ENCODE measurements at places on chromosomes 13 and 19. TPM values are rescaled to one million over a fixed set of nuclear protein-coding genes. Genes with fewer than 3 reads are reported as not detected.

- no peaks in the 10 kb centered on the region for H3K4me1 ChIP-seq
- no peak overlapping the region for H3K4me3 ChIP-seq
- no peaks in the 10 kb centered on the region for H3K36me3 ChIP-seq
- H3K27me3 ChIP-seq, result no peaks in the 10 kb centered on the region
These were observed 128.8 kb upstream of the GJB6 start for GRCh38 chr13:20360835-20361412.

Gene CCDC70
- not detected for total RNA-seq

GRCh38 chr13:95954266-95954665 is 98.9 kb downstream of the UGGT2 start:
- H3K27ac ChIP-seq, result no peak overlapping the region
- H3K27me3 ChIP-seq, result no peaks in the 10 kb centered on the region
- no peak overlapping the region for H3K4me3 ChIP-seq
- no peaks in the 10 kb centered on the region for H3K36me3 ChIP-seq
- no peak for DNase-seq

- DNase-seq, result no peak
- no peaks in the 10 kb centered on the region for H3K27me3 ChIP-seq
- H3K27ac ChIP-seq, result no peak overlapping the region
- no peak overlapping the region for H3K4me3 ChIP-seq
- no peaks in the 10 kb centered on the region for H3K36me3 ChIP-seq
These were observed 137.2 kb upstream of the DACH1 start for GRCh38 chr13:72004246-72004645.

DNA sequence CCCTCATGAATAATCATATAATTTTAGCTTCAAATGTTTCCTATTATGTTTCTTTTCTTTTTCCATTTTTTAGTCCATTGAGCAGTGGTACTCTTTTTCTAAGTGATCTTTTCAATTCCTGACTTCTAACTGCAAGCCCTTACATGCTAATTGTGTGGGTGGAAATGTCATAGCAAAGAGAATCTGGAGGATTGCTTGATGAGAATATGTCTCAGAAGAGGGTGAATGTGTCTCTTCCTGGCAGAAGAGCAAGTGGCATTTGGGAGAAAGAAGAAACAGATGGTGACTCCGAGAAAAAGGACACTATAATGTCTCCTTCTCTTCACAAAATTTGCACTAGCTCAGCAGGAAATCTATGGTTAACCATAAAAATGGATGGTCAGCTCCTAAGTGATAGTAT is 2320.0 kb downstream of the PCDH9 start:
- no peaks in the 10 kb centered on the region for H3K4me1 ChIP-seq
- H3K36me3 ChIP-seq, result no peaks in the 10 kb centered on the region
- H3K4me3 ChIP-seq, result no peak overlapping the region
- H3K27ac ChIP-seq, result no peak overlapping the region
- H3K27me3 ChIP-seq, result no peaks in the 10 kb centered on the region

DNA sequence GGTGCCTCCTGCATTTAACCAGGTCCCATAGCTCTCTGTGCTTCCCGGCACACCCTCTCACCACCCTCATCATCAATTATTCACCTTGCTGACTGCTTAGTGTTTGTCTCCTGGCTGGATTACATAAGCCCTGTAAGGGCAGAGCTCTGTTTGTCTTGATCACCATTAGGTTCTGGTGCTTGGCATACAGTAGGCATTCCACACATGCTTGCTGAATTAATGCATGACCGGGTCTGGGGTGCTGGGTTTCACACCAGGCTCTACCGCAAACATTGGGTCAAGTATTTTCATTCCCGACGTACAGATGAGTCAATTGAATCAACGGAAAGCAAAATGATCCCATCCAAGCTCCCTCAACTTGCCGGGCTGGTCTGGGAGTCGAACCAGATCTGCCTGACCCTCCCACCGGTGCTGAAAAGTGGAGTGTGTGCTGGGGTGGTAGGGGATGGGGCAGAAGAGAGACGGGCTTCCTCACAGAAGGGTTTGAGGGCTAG is 28.5 kb downstream of the VAV1 start:
- H3K27ac ChIP-seq, result no peak overlapping the region
- DNase-seq, result no peak
- H3K27me3 ChIP-seq, result no peaks in the 10 kb centered on the region
- no peaks in the 10 kb centered on the region for H3K36me3 ChIP-seq
- H3K4me3 ChIP-seq, result no peak overlapping the region
- no peaks in the 10 kb centered on the region for H3K4me1 ChIP-seq

GRCh38 chr13:44017756-44018309 is 138.1 kb downstream of the LACC1 start:
- no peak overlapping the region for H3K27ac ChIP-seq
- H3K4me3 ChIP-seq, result no peak overlapping the region
- H3K4me1 ChIP-seq, result no peaks in the 10 kb centered on the region
- H3K36me3 ChIP-seq, result no peaks in the 10 kb centered on the region

DNA sequence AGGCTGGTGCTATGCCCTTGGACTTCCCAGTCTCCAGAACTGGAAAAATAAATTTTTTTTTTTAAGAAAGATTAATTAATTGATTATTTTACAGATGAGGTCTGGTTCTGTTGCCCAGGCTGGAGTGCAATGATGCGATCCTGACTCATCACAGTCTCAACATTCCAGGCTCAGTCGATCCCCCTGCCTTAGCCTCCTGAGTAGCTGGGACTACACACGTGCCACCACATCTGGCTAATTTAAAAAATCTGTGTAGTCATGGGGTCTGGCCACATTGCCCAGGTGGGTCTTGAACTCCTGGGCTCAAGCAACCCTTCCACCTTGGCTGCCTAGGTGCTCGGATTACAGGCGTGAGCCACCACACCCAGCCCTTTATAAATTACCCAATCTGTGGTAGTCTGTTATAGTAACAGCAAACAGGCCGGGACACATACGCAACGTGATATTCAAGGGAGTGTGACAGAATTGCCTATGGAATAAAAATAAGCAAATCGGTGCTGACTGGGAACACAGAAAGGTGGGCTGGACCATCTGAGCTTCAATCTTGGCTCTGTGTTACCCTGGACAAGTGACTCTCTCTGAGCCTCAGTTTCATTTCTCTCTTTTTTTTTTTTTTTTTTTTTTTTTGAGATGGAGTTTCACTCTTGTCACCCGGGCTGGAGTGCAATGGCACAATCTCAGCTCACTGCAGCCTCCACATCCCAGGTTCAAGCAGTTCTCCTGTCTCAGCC is 42.8 kb downstream of the PIN1 start:
- no peak overlapping the region for H3K27ac ChIP-seq
- DNase-seq, result no peak
- H3K4me1 ChIP-seq, result no peaks in the 10 kb centered on the region
- H3K36me3 ChIP-seq, result no peaks in the 10 kb centered on the region

Gene ELAVL3
- total RNA-seq, result 1.1 TPM

Gene SLC25A41
- 0.52 TPM for total RNA-seq

DNA sequence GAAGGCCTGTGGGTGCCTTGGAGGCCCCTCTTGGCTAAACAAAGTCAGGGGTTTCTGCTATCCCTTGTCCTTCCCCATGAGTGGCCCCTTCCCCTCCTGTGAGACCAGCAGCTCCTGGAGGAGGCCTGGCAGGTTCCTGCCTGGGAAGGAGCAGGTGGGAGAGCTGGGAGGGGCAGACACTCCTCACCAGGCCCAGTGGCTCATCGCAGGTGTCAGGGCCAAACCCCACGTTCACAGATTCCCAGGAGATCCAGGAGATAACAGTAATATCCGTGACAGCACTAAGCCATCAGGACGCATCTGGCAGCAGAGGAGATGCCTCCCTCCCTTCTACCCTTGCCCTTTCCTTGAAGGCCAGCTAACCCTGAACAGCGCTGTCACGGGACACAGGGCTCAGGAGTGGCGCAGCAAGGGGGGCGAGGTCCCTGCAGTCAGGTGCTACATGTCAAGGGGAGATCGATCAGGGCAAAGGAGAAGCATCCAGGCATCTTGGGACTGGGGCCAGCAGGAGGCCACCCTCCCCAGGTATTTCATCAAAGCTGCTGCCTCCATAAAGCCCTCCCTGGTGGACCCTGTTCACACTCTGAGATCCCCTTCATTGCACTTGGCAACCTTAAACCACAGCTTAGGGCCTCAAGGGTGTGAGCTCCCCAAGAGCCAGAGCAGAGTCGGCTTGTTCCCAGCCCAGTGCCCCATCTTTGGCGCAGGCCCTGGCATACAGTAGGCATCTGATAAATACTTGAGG is 4.8 kb downstream of the CEBPA start:
- no peaks in the 10 kb centered on the region for H3K4me1 ChIP-seq
- no peak overlapping the region for H3K27ac ChIP-seq
- H3K36me3 ChIP-seq, result no peaks in the 10 kb centered on the region
- H3K4me3 ChIP-seq, result no peak overlapping the region
- DNase-seq, result peak; percentile 4
- H3K27me3 ChIP-seq, result no peaks in the 10 kb centered on the region

Gene CCDC122
- 7.1 TPM for total RNA-seq

Gene FCAR
- 20.0 TPM for total RNA-seq

- no peak overlapping the region for H3K4me3 ChIP-seq
- no peak for DNase-seq
- H3K27ac ChIP-seq, result no peak overlapping the region
- no peaks in the 10 kb centered on the region for H3K36me3 ChIP-seq
- H3K27me3 ChIP-seq, result no peaks in the 10 kb centered on the region
These were observed 26.4 kb upstream of the CCNE1 start for GRCh38 chr19:29785360-29785759.

DNA sequence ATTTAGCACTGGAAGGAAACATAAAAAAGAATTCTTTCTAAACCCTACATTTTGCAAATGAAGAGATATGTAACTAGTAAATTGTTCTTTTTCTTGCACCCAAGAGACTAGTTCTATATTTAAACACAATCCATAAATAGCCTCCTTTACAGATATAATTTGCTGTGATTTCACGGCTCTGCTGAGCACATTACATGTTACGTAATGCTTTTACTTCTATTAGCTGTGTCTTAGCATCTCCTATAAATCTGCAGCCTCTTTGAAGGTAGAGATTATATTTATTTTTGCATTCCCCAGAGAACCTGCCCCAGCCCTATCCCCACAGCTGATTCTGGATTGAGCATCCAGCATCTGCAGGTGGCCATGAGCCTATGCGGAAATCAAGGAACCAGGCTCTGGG is 32.2 kb downstream of the LACC1 start:
- no peaks in the 10 kb centered on the region for H3K36me3 ChIP-seq
- no peak overlapping the region for H3K27ac ChIP-seq
- DNase-seq, result no peak
- no peaks in the 10 kb centered on the region for H3K27me3 ChIP-seq
- H3K4me3 ChIP-seq, result no peak overlapping the region

Gene RB1
- 58.1 TPM for total RNA-seq

Gene CYP4F11
- total RNA-seq, result 0.21 TPM

Gene NALCN
- under 0.01 TPM for total RNA-seq

Gene SPC24
- total RNA-seq, result 1.8 TPM

DNA sequence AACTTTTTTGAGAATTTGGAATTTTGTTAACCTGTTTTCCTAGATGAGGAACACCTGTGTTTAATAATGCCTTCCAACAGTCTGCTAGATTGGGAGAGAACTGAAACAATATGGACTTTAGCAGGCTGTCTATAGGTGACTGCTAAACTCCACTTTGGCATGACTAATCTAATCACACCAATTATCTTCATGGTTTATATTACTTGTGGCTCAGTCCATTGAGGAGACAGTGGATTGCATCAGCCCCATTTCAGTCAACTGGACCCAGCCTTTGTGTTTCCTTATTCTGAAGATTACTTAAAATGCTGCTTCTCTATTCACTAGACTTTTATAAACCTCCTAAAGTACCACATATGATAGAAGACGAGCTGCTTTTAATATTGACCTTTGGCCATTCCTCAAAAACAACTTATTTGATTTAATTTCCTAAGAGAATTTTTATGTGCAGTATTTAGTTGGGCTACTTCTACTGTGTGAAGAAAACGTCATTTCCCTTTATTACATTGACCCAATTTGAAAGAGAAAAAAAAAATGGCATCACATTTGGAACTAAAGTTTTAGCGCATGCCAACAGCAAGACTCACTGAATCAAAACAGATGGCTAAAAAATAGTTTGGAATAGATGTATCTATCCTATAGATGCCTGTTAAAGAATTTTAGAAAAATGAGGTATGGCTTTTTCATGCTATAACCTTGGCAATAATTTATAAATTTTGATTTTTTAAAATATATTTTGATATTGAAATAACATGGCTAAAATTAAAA is 295.8 kb downstream of the NDFIP2 start:
- H3K4me3 ChIP-seq, result no peak overlapping the region
- no peaks in the 10 kb centered on the region for H3K36me3 ChIP-seq
- H3K4me1 ChIP-seq, result no peaks in the 10 kb centered on the region

Gene NCR1
- not detected for total RNA-seq

Gene KIR3DL2
- not detected for total RNA-seq
